ENCODE measurements at places on chromosomes 12 and 14.

DNA sequence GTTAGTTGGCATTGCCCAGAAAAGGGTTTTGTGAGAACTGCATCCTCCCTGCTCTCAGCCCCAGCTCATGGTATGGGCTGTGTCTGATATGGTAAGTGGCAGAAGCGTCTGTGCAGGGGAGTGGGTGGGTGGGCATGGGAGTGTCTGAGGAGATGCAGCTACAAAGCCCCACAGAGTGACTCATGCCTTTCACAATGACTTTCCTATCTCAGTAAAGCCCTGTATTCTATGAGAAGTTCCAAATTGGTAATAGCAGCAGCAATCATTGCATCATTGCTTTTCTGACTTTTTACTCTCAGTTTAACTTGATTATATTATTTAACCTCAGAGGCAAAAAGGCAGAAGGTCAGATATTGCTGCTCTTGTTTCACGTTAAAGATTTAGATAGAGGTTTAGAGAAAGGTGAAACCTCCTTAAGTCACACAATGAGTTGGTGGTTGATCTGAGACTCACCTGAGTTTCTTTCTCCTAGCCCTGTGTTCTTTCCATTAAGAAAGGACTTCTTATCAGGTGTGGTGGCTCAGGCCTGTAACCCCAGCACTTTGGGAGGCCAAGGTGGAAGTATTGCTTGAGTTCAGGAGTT lies 171.7 kb downstream of the SLC5A8 start:
- DNase-seq = no peak

- no peak for DNase-seq
These were observed 52.8 kb upstream of the CNOT2 start for GRCh38 chr12:70190262-70191010.

DNA sequence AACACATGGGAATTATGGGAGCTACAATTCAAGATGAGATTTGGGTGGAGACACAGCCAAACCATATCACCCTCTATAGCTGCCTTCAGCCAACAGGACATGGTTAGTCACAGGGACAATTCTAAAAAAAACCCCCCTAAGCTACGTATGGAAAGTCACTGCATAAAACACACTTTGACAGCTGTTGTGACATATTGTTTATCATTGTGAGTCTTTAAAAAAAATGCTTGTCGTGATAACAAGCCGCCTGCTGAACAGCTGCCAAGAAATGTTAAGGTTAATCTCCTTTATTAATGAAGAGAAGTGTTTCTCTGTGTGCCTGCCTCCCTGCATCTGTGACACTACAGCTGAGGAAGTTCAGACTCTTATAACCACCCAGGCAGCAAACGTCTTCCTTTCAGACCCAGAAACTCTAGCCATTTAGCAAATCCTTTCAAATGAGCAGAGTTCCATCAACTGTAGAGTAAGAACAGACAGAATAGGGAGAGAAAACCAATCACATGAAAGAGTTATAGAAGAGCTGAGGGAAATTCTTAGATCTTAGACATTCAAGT lies 1459.6 kb upstream of the TMEM132C start:
- no peak for DNase-seq

DNA sequence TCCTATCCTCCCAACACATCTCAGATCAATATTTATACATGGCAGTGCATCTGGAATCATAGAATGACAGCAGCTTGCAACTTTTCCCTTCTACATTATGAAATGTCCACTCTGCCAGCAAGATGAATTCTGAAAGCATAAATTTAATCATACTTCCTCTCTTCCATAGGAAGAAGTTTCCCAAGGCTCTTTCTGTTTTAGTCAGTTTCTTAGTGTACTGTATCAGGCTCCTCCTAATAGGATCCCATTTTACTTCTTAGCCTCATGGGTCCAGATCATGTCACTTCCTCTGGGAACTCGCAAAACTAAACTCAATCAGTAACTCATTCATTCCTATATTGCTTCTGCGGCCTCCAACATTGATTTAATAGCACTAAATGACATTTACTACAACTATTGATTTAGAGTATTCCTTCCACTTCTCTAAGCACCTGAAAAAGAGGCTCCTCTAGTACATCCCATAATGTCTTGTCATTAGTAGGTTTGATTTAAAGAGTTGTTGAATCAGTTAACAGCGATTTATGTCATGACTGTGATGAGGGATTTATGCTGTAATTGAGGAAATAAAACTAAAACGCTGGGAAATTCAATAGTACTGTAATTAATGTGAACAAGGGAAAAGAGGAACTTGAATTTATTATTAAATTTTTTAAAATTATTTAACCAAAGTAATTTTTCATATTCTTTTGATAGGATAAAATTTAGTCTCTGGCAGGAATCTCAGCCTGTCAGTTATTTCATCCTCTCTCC lies 4.0 kb downstream of the CLEC1A start:
- DNase-seq = no peak

GRCh38 chr14:33812601-33813000 lies 138.3 kb downstream of the EGLN3 start:
- no peak for DNase-seq

DNA sequence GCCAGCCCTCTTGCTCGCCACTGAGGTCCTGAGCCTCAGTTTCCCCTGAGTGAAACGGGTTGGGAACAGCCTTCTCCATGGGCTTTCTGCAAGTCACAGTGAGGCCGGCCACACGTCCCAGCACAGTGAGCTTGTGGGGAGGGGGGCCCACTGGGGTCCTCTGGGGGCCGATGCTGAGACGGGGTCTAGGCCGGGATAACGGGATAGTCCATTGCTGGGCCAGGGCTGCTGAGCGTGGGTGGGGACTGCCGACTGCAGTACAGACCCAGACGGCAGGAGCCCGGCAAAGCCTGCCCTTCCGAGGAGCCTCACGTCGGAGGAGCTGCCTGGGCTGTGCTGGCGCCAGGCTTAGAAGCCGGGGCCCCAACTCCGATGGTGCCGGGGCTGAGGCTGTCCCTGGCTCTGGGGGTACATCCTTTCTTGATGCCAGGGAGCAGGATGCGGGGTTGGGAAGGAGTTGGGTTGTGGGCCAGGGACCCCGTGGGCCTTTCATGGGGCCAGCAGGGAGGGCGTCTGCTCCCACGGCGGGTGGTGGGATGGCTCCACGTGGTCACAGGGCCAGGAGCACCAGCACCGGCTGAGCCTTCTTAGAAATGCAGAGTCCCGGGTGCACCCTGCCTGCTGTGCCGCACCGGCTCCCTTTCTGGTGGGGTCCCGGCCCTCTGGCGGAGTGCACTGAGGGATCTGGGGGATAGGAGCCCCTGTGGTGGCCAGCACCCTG lies 24.2 kb downstream of the NOC4L start:
- no peak for DNase-seq

DNA sequence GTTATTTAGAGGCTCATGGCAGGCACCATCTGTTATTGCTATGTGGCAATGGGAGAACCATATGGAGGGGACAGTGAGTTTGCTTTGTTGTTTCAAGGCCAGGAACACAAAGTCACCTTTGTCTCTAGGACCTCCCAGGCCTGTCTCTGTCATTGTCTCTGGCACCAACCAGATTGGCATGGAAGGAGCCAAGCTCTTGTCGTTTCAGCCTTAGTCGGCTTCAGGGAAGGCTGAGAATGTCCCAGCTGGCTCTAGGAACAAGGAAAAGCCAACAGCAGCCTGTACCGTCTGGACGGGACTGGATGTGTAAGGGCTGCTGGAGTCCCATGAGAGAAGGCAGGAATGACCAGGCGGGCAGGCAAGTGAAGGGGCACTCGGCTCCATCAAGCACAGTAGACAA lies 29.2 kb downstream of the RPH3A start:
- no peak for DNase-seq

DNA sequence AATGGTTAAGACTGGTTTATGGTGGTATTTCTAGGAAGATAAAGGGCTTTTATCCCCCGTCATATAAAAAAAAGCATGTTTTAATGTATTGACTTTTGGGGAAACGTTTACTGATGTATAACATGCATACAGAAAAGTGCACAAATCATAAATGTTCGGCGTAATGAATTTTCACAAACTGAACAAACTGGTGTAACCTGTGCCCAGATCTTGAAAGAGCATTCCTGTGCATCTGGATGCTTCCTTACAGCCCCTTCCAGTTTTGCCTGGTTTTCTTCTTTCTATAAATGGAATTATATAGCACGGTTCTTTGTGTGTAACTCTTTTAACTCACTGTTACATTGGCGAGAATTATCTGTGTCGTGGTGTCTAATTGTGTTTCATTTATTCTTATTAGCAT lies 693.8 kb upstream of the TBX3 start:
- DNase-seq = no peak

GRCh38 chr12:108575199-108575912 lies 13.0 kb downstream of the ISCU start:
- DNase-seq = no peak

DNA sequence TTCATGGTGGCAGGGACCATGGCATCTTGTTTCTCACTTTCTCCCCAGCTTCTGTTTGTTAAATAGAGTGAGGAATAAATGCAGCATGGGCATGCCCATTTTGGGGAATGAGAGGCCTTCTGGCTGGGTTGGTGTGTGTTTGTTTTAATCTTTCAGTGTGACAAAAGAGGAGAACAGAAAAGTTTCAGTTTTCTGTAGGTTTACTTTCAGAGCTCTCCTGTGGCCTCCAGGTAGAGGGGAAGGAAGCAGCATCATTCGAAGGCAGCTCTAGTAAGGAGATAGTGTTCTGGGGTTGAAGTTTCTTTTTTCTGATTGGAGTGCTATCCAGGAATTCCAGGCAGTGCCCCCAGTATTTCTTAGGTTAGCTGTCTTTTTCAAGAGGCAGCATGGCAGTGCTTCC lies 15.3 kb downstream of the MSRB3 start:
- DNase-seq = no peak

- no peak for DNase-seq
These were observed 152.2 kb upstream of the RASSF8 start for GRCh38 chr12:25806271-25806670.

DNA sequence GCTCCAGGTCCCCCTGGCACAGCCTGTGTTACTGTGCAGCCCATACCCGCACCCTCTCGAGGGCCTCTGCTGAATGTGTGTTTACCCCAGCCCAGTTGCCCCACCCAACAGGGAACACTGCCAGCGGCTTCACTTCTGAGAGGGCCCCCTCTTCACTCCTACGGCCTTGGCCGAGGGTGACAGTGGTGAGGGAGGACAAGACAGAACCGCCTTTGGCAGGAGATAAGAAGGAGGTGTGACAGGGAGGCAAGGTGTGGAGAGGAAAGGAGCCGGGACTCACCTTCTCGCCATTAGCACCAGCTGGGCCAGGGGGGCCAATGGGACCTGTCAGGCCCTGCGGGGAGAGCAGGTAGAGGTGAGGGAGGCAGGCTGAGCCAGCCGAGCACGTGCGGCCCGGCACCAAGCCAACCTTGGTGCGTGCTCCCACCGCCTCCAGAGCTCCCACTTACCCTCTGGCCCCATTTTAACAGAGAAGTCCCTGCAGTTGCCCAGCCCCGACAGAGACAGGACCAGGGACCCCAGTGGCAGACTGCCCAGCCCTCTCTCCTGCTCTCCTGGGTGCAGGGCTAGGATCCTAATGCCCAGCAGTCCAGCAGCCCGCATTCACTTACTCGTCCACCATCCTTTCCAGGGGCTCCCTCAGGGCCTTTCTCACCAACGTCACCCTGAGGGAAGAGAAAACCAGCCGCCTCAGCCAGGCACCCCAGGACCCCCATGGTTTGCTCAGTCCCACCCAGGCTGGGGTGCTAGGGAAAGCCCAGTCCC lies 18.3 kb downstream of the TMEM106C start:
- no peak for DNase-seq

DNA sequence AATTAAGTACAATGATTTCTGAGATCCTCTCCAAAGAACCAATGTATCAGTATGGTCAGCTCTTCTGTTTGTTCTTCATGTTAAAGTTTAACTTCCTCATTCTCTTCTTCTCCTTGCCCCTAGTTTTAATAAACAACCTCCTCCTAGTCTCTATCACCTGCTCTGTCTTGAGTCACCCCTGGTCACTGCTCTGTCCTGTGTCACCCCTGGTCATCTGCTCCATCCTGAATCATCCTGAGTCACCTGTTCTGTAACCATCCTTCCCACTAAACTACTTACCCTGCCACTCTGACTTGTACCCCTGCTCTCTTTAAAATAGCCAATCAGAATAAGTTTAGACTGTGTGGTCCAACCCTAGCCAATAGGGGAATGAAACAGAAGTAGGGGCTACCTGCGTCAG lies 100.5 kb downstream of the ALG10B start:
- DNase-seq = no peak

- DNase-seq = no peak
These were observed 11.9 kb downstream of the TMTC3 start for GRCh38 chr12:88153959-88154358.

DNA sequence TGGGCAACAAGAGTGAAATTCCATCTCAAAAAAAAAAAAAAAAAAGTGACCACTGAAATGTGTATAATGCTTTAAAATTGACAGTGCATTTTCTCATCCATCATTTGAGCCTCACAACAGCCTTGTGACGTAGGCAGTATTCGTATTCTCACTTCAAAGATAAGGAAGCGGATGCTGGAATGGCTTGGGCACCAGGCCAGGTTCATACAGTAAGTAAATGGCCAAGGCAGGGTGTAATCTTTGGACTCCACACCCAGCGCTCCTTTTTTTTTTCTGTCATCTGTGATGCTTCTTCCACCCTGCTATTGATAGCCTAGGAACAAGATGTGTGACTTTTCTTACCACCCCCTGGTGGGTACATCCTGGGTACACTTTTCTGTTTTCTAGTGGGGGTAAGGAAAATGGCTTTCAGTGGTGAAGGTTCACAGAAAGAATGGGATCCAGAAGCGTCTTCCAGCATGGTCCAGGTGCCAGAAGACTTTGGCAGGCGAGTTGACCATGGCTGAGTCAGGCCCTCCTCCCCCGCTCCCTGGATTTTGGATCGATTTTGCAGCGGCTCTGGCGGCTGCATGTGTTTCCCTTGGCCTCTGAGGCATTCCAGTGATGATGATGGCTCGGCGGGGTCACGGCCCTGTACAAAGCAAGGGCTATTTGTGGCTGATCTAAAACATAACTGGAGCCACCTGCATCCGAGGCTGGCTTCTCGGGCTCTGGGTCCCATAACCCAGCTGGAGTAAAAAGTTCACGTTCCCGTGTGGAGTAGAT lies 110.6 kb downstream of the CACNA1C start:
- DNase-seq = no peak

All from NCI-H1048 (cell line).